Dorsolateral prefrontal cortex (tissue), 122 donors: ENCODE measurements at places on chromosomes 2 and 18.
A peak's percentile ranks its signal among the peaks of the same experiment; 100 is the strongest.

GRCh38 chr18:49022311-49023161 lies 71.8 kb upstream of the SMAD7 start:
- peak; percentile 2 for DNase-seq

- no peak for DNase-seq
These were observed 100.2 kb upstream of the EPAS1 start for GRCh38 chr2:46196871-46197462.

- no peak for DNase-seq
These were observed 1.2 kb downstream of the MAT2A start for GRCh38 chr2:85540133-85540648.

DNA sequence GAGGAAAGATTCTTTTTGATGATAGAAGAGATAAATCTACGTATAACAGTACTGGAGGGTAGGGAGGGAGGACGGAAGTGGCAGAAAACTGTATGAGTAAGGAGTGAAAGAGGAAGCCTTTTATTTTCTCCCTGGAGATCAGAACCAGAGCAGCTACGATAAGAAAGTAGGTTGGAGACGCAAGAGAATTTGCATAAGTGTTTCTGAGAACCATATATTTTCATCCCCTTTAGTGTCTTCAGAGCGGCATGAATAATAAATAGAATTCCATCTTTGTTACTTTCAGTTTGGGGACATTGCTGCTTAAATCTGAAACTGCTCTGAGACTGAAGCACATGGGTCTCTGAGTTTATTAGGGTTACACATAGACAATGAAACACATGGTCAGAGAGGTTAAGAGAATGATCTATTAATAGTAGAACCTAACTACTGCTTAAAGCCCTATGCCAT lies 230.2 kb upstream of the TNP1 start:
- no peak for DNase-seq

GRCh38 chr18:46226461-46226860 lies 122.3 kb downstream of the HAUS1 start:
- no peak for DNase-seq

DNA sequence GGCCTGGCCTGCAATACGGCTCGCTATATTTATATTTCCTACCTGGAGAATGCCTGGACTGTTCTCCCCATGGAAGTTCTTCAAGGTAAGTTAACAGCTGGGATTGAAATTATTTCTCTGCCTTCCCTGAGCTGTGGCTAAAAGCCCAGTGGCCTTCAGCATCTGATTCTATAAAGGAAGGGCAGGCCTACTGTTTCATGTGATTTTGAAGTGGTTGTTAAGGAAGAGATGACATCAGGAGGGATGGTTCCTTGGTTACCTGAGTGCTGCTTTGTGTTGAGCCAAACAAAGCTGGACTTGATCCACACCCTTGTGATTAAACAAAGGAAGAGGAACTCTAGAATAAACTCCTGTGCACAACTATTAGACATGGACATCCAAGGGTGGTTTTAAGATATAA lies 61.6 kb downstream of the MFSD6 start:
- no peak for DNase-seq
